ENCODE measurements at places on chromosomes 3 and 15. TPM values are rescaled to one million over a fixed set of nuclear protein-coding genes. Genes with fewer than 3 reads are reported as not detected.
A peak's percentile ranks its signal among the peaks of the same experiment; 100 is the strongest.

DNA sequence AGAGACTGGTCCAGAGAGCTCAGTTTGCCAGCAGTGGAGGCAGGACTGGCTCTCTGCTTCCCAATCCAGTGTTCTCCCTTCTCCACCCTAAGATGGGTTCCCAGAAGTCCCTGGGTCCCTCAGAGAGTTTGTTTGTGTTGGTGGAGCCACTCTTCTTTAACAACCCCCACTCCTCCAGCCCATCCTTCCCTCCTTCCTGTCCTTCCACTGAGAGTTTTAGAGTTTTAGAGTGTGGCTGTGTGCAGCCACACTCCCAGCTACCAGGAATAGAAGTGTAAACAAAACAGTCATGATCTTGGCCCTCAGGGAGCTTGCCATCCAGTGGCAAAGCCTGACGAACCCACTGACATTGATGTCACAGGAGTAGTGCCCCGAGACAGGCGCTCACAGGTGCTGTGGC is 12.5 kb upstream of the FBLN2 start:
- peak; percentile 31 for DNase-seq

GRCh38 chr3:12288182-12289129 is at the start of gene PPARG:
Gene PPARG (plus strand): TSS chr3:12289070. CDS start chr3:12379712, 90,642 bp downstream.
- DNase-seq, result peak; percentile 69

DNA sequence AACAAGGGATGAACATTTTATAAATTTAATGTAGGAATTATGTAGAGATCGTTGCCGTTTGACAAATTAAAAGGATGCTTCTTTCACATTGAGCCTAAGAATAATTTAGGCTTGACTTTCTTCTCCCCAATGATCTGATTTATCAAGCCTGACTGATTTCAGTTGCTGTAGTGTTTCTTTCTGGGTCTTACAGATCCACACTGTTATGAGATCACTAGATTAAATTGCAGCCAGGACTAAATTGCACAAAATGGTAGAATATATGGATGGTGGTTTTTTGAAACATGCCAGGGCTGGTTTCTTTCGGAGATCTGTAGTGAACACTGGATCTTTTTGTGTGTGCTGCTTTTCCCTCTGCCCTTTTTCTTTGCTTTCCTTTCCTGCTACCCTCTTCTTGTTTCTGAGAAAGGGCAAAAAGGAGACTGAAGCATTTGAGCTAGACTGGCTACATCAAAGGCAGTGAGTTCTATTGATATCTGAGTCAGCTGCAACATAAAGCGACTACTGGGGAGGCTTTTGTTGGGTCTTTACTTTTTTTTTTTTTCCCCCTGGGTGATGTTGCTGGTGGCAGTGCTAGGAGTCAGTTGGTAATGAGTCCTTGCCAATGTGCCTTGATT is 83.0 kb downstream of the AKAP13 start:
- no peak for DNase-seq

- DNase-seq, result no peak
These were observed 63.8 kb upstream of the CGNL1 start for GRCh38 chr15:57312318-57313133.

GRCh38 chr3:84906065-84906464 is 52.7 kb upstream of the CADM2 start:
- DNase-seq, result peak; percentile 32

GRCh38 chr15:98787936-98788757 is 139.8 kb downstream of the IGF1R start:
- no peak for DNase-seq

DNA sequence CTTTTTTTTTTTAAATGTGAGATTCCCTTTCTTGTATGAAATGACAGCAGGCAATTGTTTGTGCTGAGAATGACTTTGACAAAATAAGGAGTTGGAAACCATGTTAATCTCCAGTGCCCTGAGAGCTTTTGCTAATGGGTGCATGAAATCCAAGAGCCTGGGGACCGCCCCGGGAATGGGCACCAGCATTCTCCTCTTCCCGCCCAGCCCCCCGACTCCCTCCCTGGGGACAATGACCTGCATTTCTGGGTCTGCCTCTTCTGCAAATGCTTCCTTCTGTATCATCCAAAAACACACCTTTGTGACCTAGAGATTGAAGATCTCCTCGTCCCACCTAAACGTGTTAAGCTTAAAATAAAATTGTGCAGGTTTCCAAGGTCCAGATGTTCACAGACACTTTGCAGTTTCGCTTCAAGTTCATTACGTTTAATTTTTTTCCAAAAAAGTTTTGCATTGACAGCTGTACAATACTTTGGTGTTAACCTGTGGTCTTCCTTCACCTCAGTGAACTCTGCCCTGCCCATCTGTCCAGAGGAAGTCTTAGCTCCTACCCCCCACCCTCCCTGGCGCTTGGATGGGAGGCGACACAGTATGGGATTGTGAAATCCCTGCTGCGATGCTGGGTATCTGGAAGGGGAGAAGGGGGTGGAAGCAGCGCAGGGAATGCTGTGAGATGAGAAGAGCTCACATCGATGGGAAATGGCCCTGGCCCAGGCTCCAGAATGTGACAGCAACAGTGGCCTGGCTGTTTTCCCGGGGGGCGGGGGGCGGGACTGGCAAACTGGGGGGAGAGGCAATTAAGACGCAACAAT is 50.1 kb downstream of the TLE3 start:
- DNase-seq, result peak; percentile 19

DNA sequence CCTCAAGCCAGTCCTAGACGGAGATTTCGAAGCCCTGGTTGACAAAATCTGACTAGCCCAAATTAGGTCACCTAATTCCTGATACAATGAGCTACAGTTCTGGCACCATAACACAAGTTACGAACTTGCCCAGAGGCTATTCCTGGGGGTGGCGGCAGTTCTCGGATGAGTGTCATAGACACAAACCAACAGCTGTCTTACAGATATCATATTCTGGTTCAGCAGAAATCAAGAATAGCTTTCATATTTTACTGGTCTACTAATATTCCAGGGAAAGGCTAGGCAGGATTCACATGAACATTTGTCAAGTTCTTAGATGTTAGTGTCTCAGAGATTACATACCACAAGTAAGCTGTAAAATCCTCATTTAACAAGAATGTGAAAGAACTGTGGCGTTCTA is 8.8 kb downstream of the ANAPC13 start:
- DNase-seq, result no peak

- no peak for DNase-seq
These were observed 113.1 kb downstream of the THSD4 start for GRCh38 chr15:71228403-71228802.

DNA sequence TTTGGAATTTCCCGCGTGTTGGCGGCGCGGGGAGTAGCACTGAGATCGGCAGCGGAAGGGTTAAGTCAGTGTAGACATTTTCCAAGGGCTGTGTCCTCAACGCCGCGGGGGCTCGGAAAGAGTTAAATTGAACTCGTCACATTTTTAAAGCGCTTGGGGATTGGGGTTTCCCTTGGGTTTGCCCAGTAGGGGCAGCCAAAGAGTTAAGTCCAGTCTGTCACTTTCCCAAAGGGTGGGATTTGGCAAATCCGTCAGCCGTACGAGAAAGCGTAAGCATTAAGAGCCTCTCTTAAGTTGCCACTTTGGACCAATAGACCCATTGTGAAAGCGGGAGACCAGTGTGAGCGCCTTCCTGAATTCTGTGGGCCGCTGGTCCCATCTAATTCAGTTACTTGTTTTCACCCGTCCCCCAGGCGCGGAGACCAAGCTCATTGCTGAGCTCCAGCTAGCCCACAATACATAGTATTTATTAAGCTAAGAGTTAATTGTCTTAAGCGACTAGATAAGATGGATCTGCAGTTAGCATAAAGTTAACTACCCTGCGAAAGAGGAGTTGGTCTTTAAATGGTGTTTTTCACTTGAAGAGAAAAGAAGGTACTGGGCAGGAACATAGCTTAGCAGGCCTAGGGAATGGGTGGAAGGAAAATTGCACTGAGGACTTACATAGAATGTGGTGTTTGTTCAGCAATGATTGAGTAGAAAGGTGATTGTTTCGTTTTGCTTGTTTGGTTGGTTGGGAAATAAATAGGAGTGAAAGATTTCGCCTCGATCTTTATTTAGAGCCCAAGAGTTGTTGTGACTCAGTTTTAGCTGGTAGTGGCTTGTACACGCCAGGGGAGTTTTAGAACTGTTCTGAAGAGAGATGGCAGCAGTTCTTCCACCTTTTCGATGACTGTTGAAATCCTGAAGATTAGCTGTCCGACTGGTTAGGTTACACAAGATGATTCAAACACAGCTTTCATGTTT is 932 bp downstream of the ARL8B start:
- DNase-seq, result peak; percentile 59

DNA sequence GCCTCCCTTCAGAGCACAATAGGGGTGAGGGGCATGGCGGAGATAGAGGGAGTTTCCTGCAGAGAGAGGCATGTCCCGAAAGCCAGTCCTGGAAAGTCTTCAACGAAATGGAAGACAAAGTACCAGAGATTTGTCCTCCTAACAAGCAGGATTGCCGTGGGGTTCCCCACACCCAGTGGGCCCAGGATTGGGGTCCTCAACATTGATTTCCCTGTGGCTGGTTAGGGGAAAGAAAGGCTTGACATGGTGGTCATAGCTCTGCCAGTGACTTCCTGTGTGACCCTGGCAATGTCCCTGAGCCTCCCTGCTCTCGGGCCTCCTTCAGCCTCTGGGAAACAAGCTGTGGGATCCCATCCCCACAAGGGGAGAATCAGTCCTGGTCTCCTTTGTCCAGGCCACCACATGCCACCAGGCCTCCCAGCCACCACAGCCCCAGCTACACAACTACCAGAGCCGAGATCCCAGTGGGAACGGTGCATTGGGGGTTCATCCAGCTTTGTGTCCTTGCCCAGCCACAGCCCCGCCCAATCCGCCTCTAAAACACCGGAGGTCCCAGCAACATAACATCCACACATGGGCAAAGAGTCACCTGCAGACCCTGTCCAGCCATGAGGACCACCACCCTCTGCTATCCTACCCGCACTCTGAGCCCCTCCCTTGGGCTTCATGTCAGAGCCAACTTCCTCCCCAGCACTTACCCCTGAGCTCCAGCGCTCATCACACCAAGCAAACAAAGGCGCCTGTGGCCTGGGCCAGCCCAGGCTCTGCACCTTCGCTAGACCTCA is 63.0 kb downstream of the ADAMTS17 start:
- no peak for DNase-seq

- DNase-seq, result no peak
These were observed 207.3 kb upstream of the CTNNB1 start for GRCh38 chr3:40992023-40992422.

- DNase-seq, result no peak
These were observed 148.4 kb downstream of the B3GALNT1 start for GRCh38 chr3:160956785-160957184.

DNA sequence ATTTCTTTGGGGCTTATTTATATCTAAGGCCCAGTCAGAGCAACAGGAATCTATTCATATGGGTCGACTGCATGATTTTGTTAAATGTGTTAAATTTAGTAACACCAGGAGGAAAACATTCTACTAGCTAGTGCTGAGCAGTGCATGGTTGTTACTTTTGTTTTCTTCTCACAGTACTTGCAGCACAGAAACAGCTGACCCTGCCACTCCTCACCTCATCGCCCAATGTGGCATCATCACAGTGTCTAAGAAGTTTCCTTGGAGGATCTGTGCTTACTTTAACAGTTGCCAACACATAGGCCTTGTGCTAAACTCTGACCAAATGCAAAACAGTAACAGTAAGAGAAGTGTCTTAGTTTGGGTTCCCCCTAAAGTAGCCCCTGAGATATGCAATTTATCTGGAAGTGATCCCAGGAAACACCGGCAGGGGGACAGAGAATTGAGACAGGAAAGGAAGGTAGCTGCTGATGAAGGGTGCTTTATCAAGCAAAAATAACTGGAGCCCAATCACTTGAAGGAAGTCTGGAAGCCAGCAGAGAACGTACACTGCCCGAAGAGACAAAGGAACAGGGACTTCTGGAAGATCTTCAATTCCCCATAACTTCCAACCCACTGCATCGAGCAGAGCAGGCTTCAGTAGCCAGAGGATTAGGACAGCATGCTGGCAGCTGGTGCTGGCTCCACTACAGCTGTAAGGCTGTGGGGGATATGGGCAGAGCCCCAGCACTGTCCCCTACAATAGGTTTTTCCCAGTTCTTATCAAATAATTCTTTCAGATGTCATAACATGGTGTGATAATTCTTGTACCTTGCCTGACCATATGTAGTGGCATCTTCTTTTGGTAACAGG is 36.0 kb upstream of the ULK4 start:
- no peak for DNase-seq

RRP9 gene
- total RNA-seq, result 7.9 TPM

CELF6 gene
- 1.3 TPM for total RNA-seq

CRYGS gene
- total RNA-seq, result 1.1 TPM

GPR149 gene
- not detected for total RNA-seq

SLC27A2 gene
- total RNA-seq, result 183 TPM

GPR87 gene
- not detected for total RNA-seq

Measured in right lobe of liver (tissue), 6 donors.